ENCODE measurements at places on chromosomes 7 and 10.
A peak's percentile ranks its signal among the peaks of the same experiment; 100 is the strongest.

- H3K4me1 ChIP-seq, result no peaks in the 10 kb centered on the region
- H3K27me3 ChIP-seq, result no peaks in the 10 kb centered on the region
- DNase-seq, result no peak
Measured at GRCh38 chr7:51114501-51114900, 202.1 kb downstream of the COBL start.

DNA sequence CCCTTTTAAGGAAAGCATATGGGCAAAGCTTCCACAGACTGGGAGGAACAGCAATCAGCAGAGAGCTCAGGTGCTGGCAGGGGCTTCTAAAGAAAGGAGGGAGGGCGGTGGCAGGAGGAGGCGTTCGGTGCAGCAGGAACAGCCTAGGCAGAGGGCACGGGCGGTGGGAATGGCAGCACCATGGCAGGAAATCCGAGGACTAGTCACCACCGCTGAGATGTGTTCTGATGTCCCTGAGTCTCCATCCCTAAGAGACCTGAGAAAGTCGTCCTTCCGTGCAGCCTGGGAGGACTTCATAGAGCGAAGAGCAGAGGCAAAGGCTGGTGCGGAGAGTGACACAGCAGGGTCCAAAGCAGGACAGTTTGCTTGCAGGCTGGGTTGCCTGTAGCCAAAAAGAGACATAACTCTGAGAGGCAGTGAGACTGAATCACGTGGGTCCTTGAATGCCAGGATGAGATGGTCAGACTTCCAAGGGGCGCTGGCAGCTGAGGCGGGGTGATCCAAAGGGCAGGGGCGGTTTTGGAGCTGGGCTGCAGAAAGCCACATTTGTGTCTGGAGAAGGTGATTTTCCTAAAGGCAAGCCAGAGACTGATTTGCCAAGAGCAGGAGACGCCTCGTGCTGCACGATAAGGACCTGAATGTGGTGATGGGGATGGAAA, 35.8 kb upstream of the GRID1 start:
- H3K4me1 ChIP-seq, result peaks cover 32% of the 10 kb centered on the region
- no peak for DNase-seq
- no peak overlapping the region for H3K4me3 ChIP-seq
- no peak overlapping the region for H3K27ac ChIP-seq
- no peaks in the 10 kb centered on the region for H3K36me3 ChIP-seq

GRCh38 chr10:129179245-129179971, 287.6 kb upstream of the MGMT start:
- H3K4me3 ChIP-seq, result no peak overlapping the region
- DNase-seq, result no peak
- no peaks in the 10 kb centered on the region for H3K4me1 ChIP-seq
- H3K27me3 ChIP-seq, result no peaks in the 10 kb centered on the region

DNA sequence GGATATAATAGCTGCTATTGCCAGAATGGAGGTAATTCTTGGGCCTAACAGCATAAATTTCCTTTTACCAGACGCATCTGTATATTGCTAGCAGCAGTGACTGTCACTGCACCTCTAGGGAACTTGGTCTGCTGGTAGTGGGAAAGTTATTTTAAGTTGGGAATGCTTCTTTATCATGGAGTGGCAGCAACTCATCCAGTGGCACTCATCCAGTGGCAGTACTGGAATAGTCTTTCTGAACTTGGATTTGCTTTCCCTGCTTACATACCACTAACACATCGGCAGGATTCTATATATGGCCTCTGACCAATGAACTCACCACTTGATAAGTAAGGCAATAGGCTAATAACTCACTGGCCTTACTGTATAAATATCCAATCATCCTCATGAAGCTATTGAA, 22.0 kb upstream of the ICA1 start:
- no peak overlapping the region for H3K27ac ChIP-seq
- H3K27me3 ChIP-seq, result no peaks in the 10 kb centered on the region
- no peaks in the 10 kb centered on the region for H3K4me1 ChIP-seq
- no peak overlapping the region for H3K4me3 ChIP-seq
- H3K36me3 ChIP-seq, result no peaks in the 10 kb centered on the region

DNA sequence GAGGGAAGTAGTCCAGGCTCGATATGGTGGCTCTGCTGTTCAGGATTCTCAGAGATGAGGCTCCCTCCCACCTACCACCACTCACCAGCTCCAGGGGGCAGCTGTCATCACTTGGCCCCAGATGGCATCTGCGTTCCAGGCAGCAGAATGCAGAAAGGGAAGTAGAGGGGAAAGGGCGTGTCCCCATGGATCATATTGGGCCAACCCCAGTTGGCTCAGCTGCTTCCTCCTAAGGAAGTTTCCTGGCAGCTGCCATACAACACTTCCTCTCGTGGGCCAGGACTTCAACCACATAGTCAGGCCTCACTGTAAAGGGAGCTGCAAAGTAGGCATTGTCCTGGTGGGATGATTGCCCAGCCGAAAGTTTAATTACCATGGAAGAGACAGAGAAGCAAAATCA, 1.6 kb upstream of the TEX36 start:
- H3K4me3 ChIP-seq, result no peak overlapping the region
- H3K36me3 ChIP-seq, result no peaks in the 10 kb centered on the region
- DNase-seq, result no peak
- H3K27ac ChIP-seq, result no peak overlapping the region

- no peak overlapping the region for H3K4me3 ChIP-seq
- H3K27ac ChIP-seq, result no peak overlapping the region
Measured at GRCh38 chr10:52213321-52213752, 100.7 kb upstream of the DKK1 start.

- H3K4me3 ChIP-seq, result no peak overlapping the region
- H3K27ac ChIP-seq, result no peak overlapping the region
- DNase-seq, result peak; percentile 80
Measured at GRCh38 chr7:2096692-2097387, 135.9 kb downstream of the MAD1L1 start.

DNA sequence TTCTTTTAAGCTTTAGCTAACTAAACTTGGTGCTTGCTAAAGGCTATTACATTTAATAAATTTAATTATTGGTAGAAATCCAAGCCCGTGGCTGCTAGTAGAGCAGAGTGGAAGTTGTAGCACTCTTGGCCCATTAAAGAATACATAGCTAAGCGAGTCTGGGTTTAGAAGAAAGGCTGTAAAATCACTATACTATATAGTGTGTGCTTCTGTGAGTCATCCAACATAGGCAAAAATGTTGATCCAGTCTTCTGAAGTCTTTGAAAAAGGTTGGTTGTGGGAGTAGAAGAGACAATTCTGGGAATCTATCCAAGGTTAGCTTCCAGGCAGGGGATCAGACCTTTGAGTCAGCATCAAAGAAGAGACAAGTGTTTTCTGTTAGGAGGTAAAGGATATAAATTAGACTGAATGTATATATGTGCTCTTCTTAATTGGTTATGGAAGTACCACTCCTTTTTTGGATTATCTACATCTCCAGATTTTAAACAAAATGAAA, 664.2 kb downstream of the NXPH1 start:
- H3K36me3 ChIP-seq, result no peaks in the 10 kb centered on the region
- H3K4me3 ChIP-seq, result no peak overlapping the region
- no peak overlapping the region for H3K27ac ChIP-seq

DNA sequence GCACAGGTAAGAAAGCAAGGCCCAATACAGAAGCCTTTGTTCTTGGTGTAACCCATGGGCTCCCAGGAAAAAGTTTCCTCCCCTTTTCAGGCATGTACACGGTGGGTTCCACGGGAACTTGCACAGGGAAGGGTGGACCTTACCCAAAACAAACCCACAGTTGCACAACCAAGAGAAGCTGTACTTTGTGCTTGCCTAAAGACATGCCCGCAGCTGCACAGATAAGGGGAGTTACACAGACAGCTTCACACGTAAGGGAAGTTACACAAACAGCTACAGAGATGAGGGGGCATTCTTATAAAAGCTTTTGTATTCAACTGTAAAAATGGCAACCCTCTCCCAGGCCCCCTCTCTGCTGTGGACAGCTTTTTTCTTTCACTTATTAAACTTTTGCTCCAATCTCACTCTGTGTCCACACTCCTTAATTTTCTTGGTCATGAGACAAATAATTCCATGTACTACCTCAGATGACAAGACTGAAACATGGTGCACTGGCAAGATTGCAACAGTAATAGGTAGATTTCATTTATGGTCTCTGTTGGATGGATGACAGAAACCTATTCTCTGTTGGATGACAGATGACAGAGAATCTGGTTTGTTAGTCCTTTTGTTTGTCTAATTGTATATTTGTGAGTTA, 72.9 kb downstream of the ATE1 start:
- no peak overlapping the region for H3K27ac ChIP-seq
- H3K4me1 ChIP-seq, result no peaks in the 10 kb centered on the region
- DNase-seq, result no peak
- no peaks in the 10 kb centered on the region for H3K36me3 ChIP-seq
- H3K27me3 ChIP-seq, result no peaks in the 10 kb centered on the region

All from upper lobe of left lung (tissue), 6 donors.